Body of pancreas (tissue), 4 donors: ENCODE measurements at places on chromosomes 6 and 20.

DNA sequence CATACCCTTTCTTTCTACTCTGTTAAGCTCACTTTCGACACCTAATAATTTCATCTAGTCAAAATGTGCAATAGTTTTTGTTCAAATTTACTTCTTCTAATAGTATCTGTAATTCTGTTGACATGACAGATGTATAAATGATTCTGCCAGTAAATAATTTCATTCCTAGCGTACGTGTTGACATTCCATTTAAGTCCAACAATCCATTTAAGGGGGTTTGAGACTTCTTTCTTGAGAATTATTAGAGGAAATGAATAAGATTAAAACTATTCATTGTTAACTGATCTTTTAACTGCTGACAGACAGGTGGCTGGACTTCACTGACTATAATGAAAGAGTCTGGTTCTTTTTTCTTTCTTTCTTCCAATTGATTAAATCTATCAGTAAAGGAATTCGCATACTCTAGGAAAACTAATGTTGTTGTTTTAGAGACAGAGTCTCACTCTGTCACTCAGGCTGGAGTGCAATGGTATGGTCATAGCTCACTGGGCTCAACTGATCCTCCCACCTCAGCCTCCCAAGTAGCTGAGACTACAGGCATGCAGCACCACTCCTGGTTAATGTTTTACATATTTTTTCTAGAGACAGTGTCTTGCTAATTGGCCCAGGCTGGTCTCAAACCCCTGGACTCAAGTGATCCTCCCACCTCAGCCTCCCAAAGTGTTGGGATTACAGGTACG lies 55.9 kb downstream of the MAP3K5 start:
- DNase-seq, result no peak
- H3K27me3 ChIP-seq, result no peaks in the 10 kb centered on the region
- H3K27ac ChIP-seq, result no peak overlapping the region
- no peaks in the 10 kb centered on the region for H3K36me3 ChIP-seq
- peaks cover 53% of the 10 kb centered on the region for H3K4me1 ChIP-seq

DNA sequence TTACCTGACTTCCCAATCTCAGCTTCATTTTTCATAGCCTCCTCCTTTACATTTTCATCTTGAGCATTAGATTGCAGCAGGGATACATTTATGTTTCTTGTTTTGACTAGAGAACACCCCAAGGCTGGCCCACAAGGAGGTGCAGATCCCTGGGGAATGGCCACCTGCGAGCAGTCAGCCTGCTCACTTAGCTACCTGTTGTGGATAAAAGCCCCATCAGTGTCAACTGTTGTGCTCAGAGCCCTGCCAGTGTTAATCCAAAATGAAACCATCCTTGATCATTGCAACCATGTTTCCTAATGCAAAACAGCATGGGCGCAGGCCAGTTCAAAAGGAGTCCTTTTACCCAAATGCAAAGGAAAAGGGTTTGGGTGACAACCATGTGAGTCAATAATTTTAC lies 50.8 kb downstream of the CNR1 start:
- no peaks in the 10 kb centered on the region for H3K27me3 ChIP-seq
- H3K4me3 ChIP-seq, result no peak overlapping the region
- no peaks in the 10 kb centered on the region for H3K36me3 ChIP-seq

- H3K4me3 ChIP-seq, result no peak overlapping the region
- no peak overlapping the region for H3K27ac ChIP-seq
- no peaks in the 10 kb centered on the region for H3K4me1 ChIP-seq
- H3K36me3 ChIP-seq, result no peaks in the 10 kb centered on the region
These were observed 32.4 kb upstream of the NOP56 start for GRCh38 chr20:2619961-2620595.

GRCh38 chr6:1834646-1835516 lies 225.2 kb downstream of the FOXC1 start:
- H3K27me3 ChIP-seq, result no peaks in the 10 kb centered on the region
- H3K36me3 ChIP-seq, result no peaks in the 10 kb centered on the region
- no peak for DNase-seq
- H3K27ac ChIP-seq, result no peak overlapping the region
- H3K4me1 ChIP-seq, result peaks cover 40% of the 10 kb centered on the region
- no peak overlapping the region for H3K4me3 ChIP-seq

DNA sequence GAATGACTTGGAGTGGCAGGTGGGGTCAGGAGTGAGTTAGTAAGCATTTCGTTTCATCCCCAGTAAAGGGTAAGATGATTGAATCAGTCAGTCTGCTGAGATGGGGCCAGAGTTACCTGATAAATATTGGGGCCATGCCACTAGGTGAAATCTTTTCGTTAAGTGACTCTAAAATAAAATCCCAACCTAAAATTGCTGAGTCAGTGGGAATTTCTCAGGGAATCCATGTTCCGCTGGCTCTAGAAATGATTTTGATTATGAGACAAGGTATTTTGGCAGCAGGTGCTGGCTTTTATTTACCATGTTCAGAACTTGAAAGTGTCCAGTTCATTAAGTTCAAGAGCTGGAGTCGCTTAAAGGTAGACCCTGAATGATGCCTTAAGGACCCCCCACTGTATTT lies 125.4 kb downstream of the GMPR start:
- H3K4me3 ChIP-seq, result no peak overlapping the region
- H3K4me1 ChIP-seq, result peaks cover 8% of the 10 kb centered on the region
- H3K27me3 ChIP-seq, result no peaks in the 10 kb centered on the region
- H3K27ac ChIP-seq, result no peak overlapping the region
- DNase-seq, result no peak
- H3K36me3 ChIP-seq, result no peaks in the 10 kb centered on the region

GRCh38 chr6:75932067-75932466 lies 140.4 kb downstream of the IMPG1 start:
- peak; percentile 82 for DNase-seq
- H3K36me3 ChIP-seq, result no peaks in the 10 kb centered on the region
- no peaks in the 10 kb centered on the region for H3K27me3 ChIP-seq

DNA sequence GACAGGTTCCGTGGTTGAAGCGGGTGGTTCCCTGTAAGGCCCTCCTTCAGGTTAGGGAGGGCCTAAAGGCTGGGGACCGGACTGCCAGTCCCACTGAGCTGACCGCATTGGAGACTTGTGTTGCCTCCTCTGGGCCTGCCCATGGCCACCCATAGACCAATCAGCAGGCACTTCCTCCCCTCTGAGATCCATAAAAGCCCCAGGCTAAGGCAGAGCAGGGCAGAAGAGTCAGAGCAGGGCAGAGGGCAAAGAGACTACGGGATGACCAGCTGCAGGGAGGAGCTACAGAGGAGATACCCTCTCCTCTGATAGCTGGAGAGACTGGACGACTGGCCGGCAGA lies 537.4 kb downstream of the TENT5A start:
- H3K4me3 ChIP-seq, result no peak overlapping the region
- no peak for DNase-seq
- H3K4me1 ChIP-seq, result no peaks in the 10 kb centered on the region

DNA sequence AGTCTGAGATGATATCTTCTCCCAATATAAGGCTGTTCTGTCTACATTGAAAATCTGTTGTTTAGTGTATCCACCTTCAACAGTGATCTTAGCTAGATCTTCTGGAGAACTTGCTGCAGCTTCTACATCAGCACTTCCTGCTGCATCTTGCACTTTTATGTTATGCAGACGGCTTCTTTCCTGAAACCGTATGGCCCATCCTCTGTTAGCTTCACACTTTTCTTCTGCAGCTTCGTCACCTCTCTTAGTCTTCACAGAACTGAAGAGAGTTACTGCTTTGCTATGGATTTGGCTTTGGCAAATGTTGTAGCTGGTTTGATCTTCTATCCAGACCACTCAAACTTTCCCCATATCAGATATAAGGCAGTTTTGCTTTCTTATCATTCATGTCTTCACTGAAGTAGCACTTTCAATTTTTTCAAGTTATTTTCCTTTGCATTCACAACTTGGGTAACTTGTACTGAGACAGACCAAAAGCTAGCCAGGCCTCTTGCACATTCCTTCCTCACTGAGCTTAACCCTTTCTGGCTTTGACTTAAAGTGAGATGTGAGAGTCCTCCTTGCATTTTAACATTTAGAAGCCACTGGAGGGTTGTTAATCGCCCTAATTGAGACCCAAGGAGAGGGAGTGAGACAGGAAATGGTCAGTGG lies 110.1 kb downstream of the PREP start:
- H3K27me3 ChIP-seq, result no peaks in the 10 kb centered on the region
- no peaks in the 10 kb centered on the region for H3K36me3 ChIP-seq
- H3K4me1 ChIP-seq, result no peaks in the 10 kb centered on the region
- DNase-seq, result no peak
- no peak overlapping the region for H3K4me3 ChIP-seq
- H3K27ac ChIP-seq, result no peak overlapping the region

DNA sequence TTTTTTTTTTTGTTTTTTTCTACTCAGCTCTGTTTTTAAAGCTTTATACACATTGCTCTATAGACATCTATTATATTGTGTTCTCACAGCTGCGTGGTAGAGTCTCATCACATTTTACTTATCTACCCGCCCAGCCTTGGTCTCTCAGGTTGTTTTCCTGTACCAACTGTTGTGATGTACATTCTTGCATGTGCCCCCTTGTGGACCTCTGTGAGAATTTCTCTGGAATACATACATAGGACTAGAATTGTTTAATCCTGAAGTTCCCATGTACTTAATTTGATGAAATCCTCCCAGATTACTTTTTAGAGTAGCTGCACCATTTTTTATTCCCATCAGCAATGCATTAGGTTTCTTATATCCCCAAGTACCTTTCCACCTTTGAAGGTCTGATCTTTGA lies 40.4 kb upstream of the TINAG start:
- H3K4me1 ChIP-seq, result no peaks in the 10 kb centered on the region
- peak; percentile 54 for DNase-seq
- H3K27me3 ChIP-seq, result no peaks in the 10 kb centered on the region
- no peak overlapping the region for H3K4me3 ChIP-seq

DNA sequence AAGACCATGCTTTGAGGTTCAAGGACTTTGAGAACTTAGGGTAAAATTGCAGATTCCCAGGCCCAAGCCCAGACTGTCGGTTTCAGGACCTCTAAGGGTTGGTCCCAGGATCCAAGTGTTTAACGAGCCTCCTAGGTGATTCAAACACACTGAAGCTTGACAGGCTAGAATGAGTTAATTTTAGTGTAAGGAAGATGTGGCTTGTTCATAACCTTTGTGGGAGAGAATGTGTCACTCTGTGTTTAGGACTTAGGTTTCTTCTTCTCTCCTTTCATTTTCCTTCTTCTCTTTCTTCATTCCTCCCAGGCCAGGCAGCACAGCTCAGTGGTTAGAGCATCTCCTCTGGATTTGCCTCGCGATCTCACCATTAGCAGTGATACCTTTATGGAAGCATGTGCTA lies 104.8 kb upstream of the KCNG1 start:
- no peak for DNase-seq
- peaks cover 6% of the 10 kb centered on the region for H3K4me1 ChIP-seq
- no peaks in the 10 kb centered on the region for H3K36me3 ChIP-seq
- H3K4me3 ChIP-seq, result no peak overlapping the region
- H3K27ac ChIP-seq, result no peak overlapping the region
- H3K27me3 ChIP-seq, result no peaks in the 10 kb centered on the region

DNA sequence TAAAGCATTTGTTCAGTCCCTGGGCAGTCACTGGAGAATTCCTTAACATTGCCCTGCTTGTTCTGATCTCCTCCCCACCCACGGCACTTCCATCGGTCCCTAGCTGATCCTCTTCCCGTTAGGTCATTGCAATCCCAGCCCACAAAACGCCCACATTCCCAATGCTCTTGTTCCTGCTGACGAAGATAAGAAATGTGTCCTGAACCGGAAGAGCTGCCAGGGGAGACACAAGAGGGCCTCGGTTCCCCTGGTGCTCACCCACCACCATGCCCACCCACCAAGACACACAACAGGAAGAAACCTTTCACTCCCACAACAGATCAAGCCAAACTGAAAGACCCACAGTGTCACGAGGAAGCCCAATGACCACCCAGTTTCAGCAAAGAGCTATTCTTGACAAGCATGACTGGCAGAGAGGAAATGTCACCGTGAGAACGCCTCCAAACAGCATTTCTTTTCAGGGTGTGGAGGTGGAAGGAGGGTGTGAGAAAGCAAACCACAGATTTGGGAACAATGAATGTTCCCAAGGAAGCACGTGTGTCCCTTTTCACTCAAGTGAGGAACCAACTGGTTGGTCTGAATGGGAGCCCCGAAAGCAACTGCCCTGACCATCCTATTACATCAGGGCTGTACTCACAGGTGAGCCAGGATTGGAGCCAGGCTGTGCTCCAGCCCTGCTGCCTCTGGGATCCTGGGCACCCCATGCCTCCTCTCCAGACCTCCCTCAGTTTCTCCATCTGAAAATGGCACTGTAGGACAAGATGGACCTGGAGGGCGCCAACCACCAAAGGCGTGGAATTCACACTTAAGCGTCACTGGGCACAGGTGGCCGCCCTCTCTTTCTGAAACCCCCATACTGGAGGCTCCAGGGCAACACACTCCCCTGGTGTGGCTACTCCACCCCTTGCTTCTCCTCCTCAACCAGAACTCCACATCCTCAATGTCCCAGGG lies 97.5 kb downstream of the ZMYND8 start:
- H3K27ac ChIP-seq, result no peak overlapping the region
- peaks cover 2% of the 10 kb centered on the region for H3K36me3 ChIP-seq
- no peak for DNase-seq
- H3K4me3 ChIP-seq, result no peak overlapping the region

DNA sequence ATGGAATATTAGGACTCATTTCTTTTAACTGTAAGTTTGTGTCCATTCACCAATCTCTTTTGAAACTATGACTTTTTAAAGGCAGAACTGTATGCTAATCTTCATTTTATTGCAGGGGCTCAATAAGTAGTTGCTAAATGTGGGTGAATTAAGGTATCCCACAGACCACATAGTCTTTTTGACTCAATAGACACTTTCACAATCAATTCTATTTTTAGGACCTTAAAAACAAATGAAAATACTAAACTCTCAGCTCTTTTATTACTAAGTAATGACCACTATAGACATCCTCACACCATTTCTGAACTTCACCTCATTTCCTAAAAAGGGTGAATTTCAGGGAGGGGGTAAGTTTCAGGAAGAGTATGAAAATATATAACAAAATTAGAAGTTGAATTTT lies 106.8 kb upstream of the BEND6 start:
- no peak overlapping the region for H3K4me3 ChIP-seq
- no peak for DNase-seq
- H3K27ac ChIP-seq, result no peak overlapping the region
- peaks cover 4% of the 10 kb centered on the region for H3K27me3 ChIP-seq

DNA sequence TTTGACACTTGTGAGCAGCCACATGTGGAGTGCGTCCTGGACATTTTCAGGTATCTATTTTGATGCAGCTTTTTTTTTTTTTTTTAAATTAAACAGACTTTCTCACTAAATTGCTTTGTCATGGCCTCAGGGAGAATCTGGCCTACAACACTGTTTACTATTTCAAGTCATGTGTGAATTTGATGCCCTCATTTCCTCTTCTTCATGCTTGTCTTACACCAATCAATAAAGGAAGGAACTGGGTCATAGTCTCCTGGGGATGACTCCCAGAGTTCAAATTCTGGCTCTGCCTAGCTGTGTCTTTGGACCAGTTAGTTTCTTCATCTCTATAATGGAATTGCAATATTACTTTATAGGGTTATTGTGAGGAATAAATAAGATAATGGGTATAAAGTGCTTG lies 554.1 kb downstream of the PRKN start:
- H3K36me3 ChIP-seq, result no peaks in the 10 kb centered on the region
- no peak overlapping the region for H3K27ac ChIP-seq

GRCh38 chr20:49624317-49624716 lies 56.4 kb upstream of the PTGIS start:
- H3K4me3 ChIP-seq, result no peak overlapping the region
- no peak overlapping the region for H3K27ac ChIP-seq
- no peaks in the 10 kb centered on the region for H3K27me3 ChIP-seq
- no peak for DNase-seq
- no peaks in the 10 kb centered on the region for H3K4me1 ChIP-seq
